ENCODE measurements at places on chromosomes 2 and 18.

GRCh38 chr2:124975648-124976047 lies 950.6 kb downstream of the CNTNAP5 start:
- DNase-seq: no peak

DNA sequence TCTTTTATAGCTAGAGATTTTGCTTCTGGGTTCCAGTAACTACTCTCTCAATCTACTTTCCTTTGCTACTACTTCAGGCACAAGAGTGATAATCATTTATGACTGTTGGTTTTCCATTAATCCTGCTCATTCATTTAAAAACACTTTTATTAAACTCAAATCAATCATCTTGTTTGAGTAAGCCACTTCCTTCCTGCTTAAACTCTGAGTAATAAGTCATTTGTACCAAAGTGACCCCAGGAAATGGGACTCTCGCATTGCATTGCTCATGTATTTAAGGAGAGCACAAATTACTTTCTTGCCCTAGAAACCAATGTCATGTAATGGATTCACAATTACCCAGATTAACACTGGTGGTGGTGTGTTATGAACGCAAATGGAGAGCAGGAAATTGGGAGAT lies 270.7 kb upstream of the HNMT start:
- DNase-seq: no peak

- no peak for DNase-seq
These were observed 79.3 kb downstream of the ACAA2 start for GRCh38 chr18:49733896-49734585.

GRCh38 chr2:201403880-201404279 lies 46.7 kb upstream of the FLACC1 start:
- DNase-seq: no peak

DNA sequence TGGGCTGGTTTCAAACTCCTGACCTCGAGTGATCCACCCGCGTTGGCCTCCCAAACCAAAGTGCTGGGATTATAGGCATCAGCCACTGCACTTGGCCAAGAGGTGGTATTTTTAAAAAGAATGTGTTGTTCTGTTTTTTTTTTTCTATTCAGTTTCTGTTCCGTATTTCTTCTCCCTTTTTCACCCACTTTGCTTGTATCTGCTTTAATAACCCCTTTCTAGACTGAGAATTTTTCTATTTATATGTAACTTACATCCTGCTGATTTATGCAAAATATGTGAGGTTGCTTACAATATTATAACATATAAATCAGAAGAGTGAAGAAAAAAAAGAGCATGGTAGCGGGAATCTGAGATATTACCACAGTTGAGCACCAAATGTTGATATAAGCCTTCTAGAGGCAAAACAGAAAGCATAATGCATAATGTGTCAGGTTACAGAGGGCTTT lies 17.2 kb upstream of the LYPD6B start:
- no peak for DNase-seq

DNA sequence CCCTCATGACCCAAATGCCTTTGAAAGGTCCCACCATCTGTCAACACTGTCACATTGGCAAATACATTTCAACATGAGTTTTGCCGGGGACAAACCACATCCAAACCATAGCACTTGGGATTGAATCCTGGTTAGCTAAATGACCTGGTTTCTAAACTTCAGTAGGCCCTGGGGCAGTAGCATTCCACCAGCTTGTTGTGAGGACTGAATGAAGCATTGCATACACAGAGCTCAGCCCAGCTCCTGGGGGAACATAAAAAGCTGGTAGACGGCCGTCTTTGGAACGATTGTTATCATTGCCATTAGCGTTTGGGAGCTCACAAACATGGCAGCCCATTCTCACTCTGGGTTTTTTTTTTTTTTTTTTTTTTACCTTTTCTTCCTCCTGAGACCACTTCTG lies 57.5 kb upstream of the CXCR4 start:
- no peak for DNase-seq
